Activated T-helper 17 cell treated with anti-CD3 and anti-CD28 coated beads, Interleukin-2, amount 50 U/mL, for 72 hours (primary cell): ENCODE measurements at places on chromosomes 7 and 10. TPM values are rescaled to one million over a fixed set of nuclear protein-coding genes. Genes with fewer than 3 reads are reported as not detected.

- no peaks in the 10 kb centered on the region for H3K36me3 ChIP-seq
- H3K4me1 ChIP-seq: no peaks in the 10 kb centered on the region
- H3K4me3 ChIP-seq: no peak overlapping the region
- no peak overlapping the region for H3K27ac ChIP-seq
- no peaks in the 10 kb centered on the region for H3K27me3 ChIP-seq
Measured at GRCh38 chr7:68288144-68288593, 1291.5 kb downstream of the TYW1 start.

DNA sequence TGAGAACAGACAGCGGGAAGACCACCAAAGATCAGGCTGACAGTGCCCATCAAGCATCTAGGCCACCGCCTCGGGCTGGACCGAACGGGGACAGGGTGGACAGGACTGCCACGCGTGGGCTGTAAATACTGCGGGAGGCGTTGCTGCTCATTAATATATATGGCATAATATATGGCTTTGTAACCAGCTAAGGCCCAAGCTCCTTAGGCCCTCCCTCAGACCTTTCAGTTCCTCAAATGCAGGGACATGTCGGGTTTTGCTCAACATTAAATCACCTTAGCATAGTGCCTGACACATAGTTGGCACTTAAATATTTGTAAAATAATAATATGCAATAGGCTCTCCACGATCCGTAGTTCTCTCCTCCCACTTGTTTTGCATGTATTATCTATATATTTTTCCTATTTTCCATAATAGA, 402 bp upstream of the TMEM168 start:
- peaks cover 20% of the 10 kb centered on the region for H3K36me3 ChIP-seq
- H3K27ac ChIP-seq: peak overlapping the region; percentile 97
- H3K27me3 ChIP-seq: no peaks in the 10 kb centered on the region
- ATAC-seq: peak; percentile 22

HOXA4 gene
- total RNA-seq: 0.26 TPM

DNA sequence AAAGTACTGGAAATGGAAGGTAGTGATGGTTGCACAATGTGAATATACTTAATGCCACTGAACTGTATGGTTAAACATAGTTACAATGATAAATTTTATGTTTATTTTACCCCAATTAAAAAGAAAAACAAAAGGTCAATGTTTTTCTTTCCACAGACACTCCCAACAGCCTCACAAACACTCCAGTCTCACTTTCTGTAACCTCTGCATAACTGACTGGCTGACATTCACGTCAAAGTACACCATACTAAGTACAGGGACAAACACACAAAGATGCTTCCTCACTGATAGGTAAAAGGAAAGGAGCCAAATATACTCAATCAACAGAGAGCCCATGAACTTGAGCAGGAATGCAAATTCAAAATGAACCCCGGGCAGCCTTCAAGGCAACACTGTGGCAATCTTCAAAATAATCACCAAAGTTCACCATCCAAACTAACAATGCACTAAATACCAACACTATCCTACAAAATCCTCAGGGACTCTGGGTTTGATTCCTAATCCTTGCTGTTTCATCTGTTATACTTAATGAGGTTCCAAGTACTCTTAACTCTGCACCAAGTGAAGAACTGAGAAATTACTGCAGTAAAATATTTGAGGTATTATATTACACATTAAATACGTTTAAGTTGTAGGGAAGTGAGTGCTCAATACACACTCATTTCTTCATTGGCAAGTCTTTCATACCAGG, 90.8 kb downstream of the ARMH3 start:
- H3K4me1 ChIP-seq: peaks cover 5% of the 10 kb centered on the region
- H3K27ac ChIP-seq: no peak overlapping the region
- ATAC-seq: no peak
- H3K27me3 ChIP-seq: no peaks in the 10 kb centered on the region

VPS37D gene
- 0.48 TPM for total RNA-seq

DNA sequence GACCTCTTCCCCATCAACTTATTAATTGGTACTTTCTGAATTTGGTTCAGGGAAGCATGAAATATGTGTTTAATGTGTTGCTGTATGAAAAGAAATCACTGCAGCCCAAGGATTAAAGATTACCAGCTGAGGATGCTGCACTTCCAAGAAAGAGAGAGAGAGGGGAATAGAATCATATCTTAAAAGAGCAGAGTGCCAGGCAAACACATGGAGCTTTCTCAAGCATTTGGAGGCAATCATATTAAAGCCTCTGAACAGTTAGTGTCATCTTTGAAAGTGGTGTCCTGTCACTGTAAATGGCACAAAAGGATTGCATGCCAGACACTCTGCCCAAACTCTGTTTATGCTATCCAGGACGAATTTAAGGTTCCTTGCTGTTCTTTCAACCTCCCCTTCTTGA, 386.7 kb downstream of the SORCS1 start:
- H3K4me1 ChIP-seq: no peaks in the 10 kb centered on the region
- H3K4me3 ChIP-seq: no peak overlapping the region
- H3K36me3 ChIP-seq: no peaks in the 10 kb centered on the region
- H3K27me3 ChIP-seq: no peaks in the 10 kb centered on the region
- no peak overlapping the region for H3K27ac ChIP-seq
- ATAC-seq: no peak

DNA sequence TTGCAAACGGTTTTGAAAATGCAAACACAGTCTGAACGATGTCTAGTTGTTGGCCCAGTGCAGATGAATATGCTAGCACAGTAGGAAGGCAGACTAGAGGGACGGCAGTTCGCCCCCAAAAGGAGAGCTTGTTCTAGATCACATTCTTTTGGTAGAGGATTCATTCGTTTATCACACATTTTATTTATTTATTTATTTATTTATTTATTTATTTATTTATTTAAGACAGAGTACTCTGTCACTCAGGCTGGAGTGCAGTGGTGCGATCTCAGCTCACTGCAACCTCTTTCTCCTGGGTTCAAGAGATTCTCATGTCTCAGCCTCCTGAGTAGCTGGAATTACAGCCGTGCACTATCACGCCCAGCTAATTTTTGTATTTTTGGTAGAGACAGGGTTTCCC, 59.4 kb upstream of the ZPBP start:
- no peaks in the 10 kb centered on the region for H3K36me3 ChIP-seq
- H3K27me3 ChIP-seq: no peaks in the 10 kb centered on the region
- peaks cover 24% of the 10 kb centered on the region for H3K4me1 ChIP-seq
- no peak overlapping the region for H3K27ac ChIP-seq
- no peak for ATAC-seq

TMEM213 gene
- not detected for total RNA-seq

- no peak for ATAC-seq
- no peak overlapping the region for H3K27ac ChIP-seq
- H3K36me3 ChIP-seq: no peaks in the 10 kb centered on the region
- no peak overlapping the region for H3K4me3 ChIP-seq
- H3K4me1 ChIP-seq: no peaks in the 10 kb centered on the region
- peaks cover 12% of the 10 kb centered on the region for H3K27me3 ChIP-seq
Measured at GRCh38 chr10:91614225-91614624, 18.6 kb downstream of the PPP1R3C start.

DNA sequence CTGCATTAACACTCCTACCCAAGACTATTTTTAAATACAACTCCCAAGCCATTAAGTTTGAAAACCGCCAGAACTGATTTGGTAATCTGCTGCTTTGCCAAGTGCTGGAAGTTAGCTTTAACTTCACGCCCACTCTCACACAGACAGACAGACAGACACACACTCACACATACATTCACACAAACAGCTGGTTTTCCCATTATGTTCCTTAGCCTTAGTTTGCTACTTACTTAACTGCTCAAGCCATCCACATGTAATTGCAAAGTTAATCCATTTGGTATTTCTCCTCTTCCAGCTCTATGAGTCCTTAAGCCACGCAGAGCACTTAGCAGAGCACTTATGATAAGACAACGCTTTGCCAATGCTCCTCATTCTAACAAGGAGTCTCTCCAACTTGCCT, 8.3 kb downstream of the COBL start:
- no peaks in the 10 kb centered on the region for H3K4me1 ChIP-seq
- H3K27me3 ChIP-seq: peaks cover 4% of the 10 kb centered on the region
- no peaks in the 10 kb centered on the region for H3K36me3 ChIP-seq
- H3K27ac ChIP-seq: no peak overlapping the region

DNA sequence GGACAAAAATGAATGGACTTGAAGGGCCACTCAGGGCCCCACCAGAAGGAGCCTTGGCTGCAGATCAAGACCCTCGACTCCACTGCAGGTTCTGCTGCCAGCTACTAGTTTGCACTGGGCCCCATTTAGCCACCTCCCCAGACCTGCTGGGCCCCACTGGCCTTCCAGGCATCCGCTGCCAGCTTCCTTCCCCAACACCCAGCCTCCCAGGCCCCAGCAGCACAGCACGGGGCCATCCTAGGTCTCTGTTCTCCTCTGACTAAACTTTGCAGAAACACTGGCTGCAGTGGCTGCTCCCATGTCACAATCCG, 277.4 kb upstream of the KLF14 start:
- H3K27me3 ChIP-seq: no peaks in the 10 kb centered on the region
- H3K4me3 ChIP-seq: peak overlapping the region; percentile 83
- ATAC-seq: peak; percentile 17
- peak overlapping the region; percentile 97 for H3K27ac ChIP-seq
- peaks cover 82% of the 10 kb centered on the region for H3K36me3 ChIP-seq
- peaks cover 59% of the 10 kb centered on the region for H3K4me1 ChIP-seq

AMZ1 gene
- total RNA-seq: 0.69 TPM

GRCh38 chr7:73353243-73353642, 25.3 kb downstream of the FKBP6 start:
- peak overlapping the region; percentile 4 for H3K27ac ChIP-seq
- no peak for ATAC-seq
- no peaks in the 10 kb centered on the region for H3K4me1 ChIP-seq
- H3K4me3 ChIP-seq: no peak overlapping the region
- no peaks in the 10 kb centered on the region for H3K27me3 ChIP-seq

LIPJ gene
- total RNA-seq: not detected

GATA3 gene
- total RNA-seq: 25.2 TPM

DNA sequence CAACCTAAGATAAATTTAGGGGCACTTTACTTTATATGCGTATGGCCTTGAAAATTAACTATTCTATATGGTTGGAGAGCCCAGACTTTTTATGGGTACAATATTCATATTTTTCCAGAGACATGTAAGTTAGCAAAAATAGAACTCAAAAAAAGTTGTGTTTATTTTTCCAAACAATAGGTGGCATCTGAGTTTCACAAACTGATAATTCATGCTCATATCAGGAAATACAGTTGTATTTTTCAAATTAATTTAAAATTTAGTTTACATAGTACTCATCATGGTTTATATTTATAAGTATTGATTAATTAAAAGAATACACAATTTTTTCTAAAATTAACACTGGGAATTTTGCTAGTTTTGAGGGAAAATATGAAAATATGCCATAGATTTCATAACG, 34.6 kb downstream of the ANKRD7 start:
- peaks cover 5% of the 10 kb centered on the region for H3K27me3 ChIP-seq
- no peak for ATAC-seq
- H3K27ac ChIP-seq: no peak overlapping the region
- H3K36me3 ChIP-seq: no peaks in the 10 kb centered on the region
- no peaks in the 10 kb centered on the region for H3K4me1 ChIP-seq

UCN3 gene
- total RNA-seq: not detected

- H3K4me3 ChIP-seq: no peak overlapping the region
- H3K4me1 ChIP-seq: no peaks in the 10 kb centered on the region
- H3K27ac ChIP-seq: no peak overlapping the region
- peak; percentile 26 for ATAC-seq
- peaks cover 15% of the 10 kb centered on the region for H3K36me3 ChIP-seq
- H3K27me3 ChIP-seq: no peaks in the 10 kb centered on the region
Measured at GRCh38 chr10:48406204-48406603, 99.7 kb downstream of the MAPK8 start.

DNA sequence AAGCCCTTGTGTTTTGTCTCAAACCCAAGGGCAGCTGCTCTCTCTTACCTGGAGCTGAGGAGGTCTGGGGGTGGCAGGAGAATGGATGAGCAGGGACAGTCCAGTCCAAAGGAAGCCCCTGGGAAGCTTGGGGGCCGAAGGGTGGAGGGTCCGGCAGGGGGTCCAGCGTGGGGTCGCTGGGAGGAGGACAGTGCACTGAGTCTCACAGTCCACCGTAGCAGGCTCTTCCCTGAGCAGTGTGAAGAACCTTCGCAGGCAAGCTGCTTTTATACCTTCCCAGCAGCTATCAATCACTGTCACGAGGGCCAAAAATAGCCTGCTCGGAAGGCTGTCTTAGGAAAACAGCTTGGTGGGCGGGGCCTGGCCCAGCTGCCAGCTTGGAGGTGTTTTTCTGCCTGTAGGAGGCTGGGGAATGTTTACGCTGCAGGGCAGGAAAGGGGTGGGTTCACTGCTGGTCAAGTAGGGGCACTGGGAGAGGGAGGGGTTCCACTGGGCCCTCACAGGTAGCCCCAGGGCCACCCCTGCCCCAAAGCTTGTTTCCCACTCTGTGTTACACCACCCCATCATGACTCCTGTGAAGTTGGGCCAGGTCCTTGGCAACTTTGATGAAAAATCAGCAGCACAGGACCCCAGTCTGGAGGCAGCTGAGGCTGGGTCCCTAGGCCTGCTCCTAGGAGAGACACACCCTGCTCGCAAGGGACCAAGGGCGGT, at the start of gene DEPP1:
Gene DEPP1, minus strand, starts transcription at position 240 of the 711 bp plus-strand sequence. CDS start 779 bp downstream, outside the sequence.
- H3K4me3 ChIP-seq: no peak within 1 kb of the TSS
- H3K36me3 ChIP-seq: no peaks in the 10 kb centered on the region

MMRN2 gene
- not detected for total RNA-seq

DNA sequence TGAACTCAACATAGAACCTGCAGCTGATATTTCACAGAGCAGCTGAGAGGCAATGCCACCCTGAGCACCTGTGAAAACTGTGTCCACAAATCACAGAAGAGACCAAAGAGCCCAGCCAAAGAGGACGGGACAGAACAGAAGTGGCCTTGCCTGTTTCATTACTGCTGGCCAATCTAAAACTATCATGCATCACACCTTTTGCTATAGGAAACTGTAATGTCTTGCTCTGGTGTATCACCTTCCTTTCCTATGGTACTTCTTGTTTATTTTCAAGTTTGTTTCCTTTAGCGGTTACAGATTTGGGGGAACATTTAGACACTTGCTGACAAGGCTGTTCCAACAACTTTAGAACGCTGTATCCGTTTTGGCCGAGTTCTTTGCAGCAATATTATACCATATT, 80.3 kb downstream of the PIP4K2A start:
- no peak for ATAC-seq
- peaks cover 46% of the 10 kb centered on the region for H3K4me1 ChIP-seq
- peaks cover 14% of the 10 kb centered on the region for H3K36me3 ChIP-seq
- H3K27ac ChIP-seq: peak overlapping the region; percentile 77

DNA sequence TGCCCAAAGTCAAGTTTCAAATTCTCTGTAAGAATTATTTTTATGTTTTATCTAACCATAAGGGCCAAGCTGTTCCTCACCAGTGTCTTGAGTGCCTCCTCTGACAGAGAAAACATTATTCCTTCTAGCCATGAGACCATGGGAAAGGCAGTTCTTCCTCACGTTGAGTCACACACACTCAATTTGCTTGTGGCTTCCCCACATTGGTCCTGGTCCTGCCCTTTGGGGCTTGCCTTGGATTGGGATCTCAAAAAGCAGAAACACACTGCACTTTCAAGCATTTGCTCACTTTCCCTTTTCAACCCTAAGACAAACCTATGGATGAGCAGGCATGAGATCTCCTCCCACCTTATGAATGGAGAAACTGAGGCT, 248.3 kb upstream of the IGFBP3 start:
- ATAC-seq: no peak
- no peaks in the 10 kb centered on the region for H3K36me3 ChIP-seq
- no peaks in the 10 kb centered on the region for H3K27me3 ChIP-seq
- no peak overlapping the region for H3K4me3 ChIP-seq

CYP3A5 gene
- 0.15 TPM for total RNA-seq

- H3K4me3 ChIP-seq: no peak overlapping the region
- no peaks in the 10 kb centered on the region for H3K27me3 ChIP-seq
- no peak for ATAC-seq
- no peak overlapping the region for H3K27ac ChIP-seq
- no peaks in the 10 kb centered on the region for H3K36me3 ChIP-seq
Measured at GRCh38 chr7:14962778-14963177, 60.2 kb upstream of the DGKB start.

GJC3 gene
- not detected for total RNA-seq
